Cerebellar nuclear complex (tissue), 1 donor: ENCODE measurements at places on chromosomes 7 and 10.
A peak's percentile ranks its signal among the peaks of the same experiment; 100 is the strongest.

GRCh38 chr7:46900312-46901263, 681.3 kb downstream of the TNS3 start:
- no peak for DNase-seq

DNA sequence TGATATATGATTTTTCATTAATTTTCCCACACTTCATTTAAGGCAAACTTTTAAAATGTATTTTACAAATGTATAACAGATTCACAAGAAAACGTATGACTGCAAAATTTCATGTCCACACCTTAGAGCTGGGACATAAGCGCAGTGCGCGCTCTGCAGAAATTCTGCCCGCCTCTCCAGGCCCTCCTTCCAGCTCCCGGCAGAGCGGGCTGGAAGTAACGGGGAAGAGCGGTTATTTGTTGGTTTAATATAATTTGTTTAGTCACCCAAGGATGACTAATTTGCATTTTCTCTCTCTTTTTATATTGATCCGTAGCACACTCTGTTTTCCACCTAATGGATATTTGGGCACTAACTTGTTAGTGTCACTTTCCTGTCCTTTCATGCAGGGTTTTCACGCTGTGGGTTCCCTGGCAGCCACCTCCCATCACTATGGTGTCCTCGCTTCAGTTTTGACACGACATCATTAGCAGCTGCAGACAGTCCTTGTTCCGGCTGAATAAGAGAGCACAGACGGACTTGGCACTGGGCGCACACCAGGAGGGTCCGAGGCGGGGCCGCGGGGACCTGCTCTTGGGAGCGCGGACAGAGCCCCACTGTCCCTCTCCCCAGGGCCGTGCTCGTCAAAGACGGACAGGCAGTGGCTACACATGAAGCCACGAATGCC, 129.2 kb upstream of the SEC61G start:
- no peak for DNase-seq

- DNase-seq: no peak
Observed at GRCh38 chr10:100828738-100829096, 83.3 kb downstream of the PAX2 start.

- no peak for DNase-seq
Observed at GRCh38 chr10:50310560-50311174, 59.4 kb upstream of the ASAH2 start.

DNA sequence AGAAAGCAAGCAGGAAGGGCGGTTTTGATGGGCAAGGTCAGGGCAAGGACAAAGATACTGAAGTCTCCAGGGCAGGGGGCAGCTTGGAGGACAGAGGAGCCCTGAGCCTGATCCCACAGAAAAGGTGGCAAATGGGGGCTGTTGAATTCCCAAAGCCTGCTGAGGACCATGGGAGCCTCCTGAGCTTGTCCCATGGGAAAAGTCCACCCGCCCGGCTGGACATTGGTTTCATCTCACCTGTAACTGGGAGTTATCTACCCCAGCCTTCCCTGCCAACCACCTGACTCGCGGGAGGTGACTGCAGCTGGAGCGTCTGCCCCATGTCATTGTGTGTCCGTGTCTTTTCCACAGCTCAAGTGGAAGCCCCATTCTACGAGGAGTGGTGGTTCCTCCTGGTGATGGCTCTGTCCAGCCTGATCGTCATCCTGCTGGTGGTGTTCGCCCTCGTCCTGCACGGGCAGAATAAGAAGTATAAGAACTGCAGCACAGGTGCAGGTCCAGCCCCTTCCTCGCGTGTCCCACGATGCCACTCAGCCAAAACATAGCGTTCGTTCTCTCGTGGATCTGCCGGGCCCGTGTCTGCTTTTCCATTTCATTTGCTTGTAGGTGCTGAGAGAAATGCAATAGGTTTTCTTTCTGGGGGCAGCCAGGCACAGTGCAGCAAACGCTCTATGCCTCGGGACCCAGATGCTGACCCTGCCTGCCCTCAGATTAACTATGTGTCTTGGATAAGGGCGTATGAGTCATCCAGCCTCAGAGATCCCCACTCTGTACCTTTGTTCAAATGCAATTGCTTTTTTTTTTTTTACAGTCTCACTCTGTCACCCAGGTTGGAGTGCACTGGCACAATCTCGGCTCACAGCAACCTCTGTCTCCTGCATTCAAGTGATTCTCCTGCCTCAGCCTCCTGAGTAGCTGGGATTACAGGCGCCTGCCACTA, 444.5 kb upstream of the FOXK1 start:
- DNase-seq: no peak

- DNase-seq: no peak
Observed at GRCh38 chr10:78203915-78204818, 170.5 kb downstream of the RPS24 start.

- DNase-seq: no peak
Observed at GRCh38 chr7:29538389-29538788, 25.2 kb upstream of the PRR15 start.

GRCh38 chr10:4538016-4538415, 288.0 kb upstream of the AKR1E2 start:
- no peak for DNase-seq

DNA sequence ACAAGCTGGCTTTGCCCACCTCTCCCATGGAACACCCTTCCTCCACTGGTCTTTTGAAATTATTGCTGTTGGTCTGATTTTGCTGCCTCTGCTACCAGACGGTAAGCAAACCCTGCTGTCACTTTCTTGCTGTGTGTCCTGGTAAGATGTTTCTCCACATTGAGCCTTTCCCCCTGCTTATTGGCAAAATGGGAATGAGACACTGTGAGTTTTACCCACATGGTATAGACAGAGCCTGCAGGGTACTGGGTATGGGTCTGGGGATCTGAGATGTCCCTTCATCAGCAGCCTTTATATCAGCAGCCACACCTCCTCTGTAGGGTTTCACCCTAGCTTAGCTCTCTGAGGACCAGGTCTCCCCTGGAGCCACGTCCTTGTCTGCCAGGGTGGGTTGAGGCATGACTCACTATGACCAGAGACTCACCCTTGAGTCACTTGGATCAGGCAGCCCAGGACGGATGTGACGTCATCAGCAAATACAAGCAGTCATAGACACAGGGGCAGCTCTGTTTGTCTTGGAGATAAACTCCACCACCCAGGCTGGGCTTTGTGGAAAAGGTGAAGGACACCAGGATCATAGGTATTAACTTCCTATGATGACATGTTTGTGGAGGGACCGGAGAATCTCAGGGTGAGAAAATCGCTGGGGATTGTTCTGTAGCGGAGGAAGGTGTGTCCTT, 17.9 kb upstream of the BAIAP2L1 start:
- no peak for DNase-seq

DNA sequence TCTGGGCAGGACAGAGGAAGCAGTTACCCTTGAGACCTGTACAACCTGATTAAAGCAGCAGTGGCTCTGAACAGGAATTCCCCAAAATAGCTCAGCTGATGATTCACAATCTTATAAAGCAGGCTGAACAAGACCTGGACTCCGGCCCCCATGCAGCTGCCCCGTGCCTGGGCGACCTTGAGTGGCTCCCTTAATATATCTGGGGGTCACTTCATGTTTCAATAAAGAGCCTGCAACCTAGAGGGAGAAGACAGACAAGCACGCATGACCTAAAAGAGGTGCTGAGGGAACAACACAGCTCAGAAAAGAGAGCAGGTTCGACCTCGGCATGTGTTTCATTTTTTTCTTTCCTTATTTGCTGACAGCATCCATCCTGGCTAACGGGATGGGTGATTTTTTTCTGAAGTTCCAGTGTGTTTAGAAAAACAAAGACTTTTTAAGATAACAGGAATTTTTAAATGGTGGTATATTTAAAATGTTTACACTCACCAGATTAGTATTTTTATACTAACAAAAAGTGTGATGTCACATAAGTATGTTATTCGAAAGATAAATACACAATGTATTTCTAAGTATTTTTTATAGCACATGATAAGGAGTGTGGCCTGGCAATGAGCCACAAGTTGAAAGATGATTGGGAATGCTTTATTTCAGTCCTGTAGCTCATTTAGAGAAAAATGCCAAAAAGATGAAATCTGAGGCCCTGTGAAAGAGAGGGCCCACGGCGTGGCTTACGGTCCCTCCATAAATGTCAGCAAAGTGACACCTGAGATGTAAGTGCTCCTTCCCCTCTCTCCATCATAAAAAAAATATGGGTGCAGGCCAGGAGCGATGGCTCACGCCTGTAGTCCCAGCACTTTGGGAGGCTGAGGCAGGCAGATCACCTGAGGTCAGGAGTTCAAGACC, 161.3 kb downstream of the SLIT1 start:
- DNase-seq: peak; percentile 32

DNA sequence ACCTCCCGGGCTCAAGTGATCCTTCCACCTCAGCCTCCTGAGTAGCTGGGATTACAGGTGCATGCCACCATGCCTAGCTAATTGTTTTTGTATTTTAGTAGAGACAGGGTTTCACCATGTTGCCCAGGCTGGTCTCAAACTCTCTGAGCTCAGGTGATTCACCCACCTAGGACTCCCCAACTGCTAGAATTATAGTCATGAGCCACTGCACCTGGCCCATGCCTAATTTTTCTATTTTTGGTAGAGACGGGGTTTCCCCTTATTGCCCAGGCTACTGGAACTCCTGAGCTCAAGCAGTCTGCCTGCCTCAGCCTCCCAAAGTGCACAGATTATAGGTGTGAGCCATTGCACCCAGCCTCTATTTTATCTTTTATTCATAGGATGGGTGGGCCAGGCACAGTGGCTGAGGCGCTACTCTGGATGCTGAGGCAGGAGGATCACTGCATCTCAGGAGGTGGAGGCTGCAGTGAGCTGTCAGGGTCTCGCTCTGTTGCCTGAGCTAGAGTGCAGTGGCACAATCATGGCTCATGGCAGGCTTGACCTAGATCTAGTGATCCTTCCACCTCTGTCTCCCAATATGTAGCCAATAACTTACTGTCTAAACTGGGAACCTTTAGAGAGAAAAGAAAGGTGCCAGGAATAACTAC, 31.3 kb upstream of the STOX1 start:
- no peak for DNase-seq

DNA sequence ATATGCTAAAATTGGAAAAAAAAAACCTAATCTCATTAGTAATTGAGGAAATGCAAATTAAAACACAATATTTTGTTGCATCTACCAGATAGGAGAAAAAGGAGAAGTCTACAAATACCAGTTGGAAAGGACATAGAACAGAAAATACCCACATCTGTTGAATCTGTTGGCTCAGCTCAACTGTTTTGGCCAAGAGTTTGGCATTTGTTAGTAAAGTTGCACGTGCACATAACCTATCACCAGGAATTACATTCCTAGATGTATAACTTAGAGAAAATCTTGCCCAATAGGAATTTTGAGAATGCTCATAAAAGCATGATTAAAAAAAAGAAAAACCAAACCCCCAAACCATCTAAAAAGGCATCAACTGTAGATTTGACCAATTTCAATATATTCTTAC, 282.1 kb upstream of the BMPER start:
- DNase-seq: no peak

DNA sequence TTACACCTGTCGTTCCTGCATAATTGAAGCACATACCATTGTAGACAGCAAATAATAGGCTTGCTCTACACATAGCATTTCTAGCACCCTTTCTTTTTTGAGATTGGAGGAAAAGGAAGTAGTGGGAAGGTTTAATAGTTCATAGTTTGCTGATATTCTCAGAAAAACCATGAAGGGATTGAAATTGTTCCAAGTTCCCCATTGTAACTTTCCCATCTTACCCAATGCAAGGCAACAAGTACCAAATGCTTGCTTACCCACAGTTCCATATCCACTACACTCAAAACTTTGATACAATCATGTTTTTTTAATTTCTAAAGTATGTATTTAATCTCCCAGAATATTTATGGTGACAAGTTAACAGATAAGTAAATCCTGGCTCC, 13.8 kb downstream of the CYP3A5 start:
- no peak for DNase-seq

- no peak for DNase-seq
Observed at GRCh38 chr7:12610899-12611298, 40.4 kb downstream of the SCIN start.

GRCh38 chr7:148906707-148907498, 22.8 kb upstream of the EZH2 start:
- DNase-seq: no peak

DNA sequence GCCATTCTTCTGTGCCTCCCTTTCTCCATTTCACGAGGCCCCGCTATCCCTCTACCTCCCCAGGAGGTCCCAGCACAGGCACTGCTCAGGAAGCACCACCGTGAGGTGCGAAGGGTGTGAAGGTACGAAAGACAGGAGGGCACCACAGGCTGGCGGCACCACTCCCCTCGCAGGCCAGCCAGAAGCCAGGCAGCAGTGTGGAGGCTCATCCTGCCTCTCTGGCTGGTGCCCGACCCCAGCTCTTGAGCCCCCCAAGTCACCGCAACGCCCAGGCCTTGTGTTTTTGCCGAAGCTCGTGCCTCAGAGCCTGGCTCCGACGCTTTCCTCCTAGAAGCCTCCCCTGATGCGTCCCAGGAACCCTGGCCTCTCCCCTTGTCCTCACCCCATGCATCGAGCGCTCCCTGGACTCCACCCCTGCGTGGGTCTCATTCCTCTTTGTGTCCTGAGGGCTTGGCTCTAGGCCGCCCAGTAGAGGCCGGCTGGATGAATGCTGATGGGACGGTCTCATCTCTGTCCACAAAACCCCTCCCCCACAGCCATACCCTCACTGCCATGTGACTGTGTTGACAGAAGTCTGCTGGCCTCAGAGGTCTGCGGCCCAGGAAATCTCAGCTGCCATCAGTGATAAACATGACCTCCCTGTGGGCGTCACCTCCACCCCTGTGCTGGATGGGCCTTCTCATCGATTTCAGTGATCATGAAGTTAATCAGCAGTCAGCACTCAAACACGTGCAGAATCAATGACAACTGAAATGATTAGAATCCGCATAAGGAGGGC, 19.3 kb downstream of the BRI3 start:
- no peak for DNase-seq

DNA sequence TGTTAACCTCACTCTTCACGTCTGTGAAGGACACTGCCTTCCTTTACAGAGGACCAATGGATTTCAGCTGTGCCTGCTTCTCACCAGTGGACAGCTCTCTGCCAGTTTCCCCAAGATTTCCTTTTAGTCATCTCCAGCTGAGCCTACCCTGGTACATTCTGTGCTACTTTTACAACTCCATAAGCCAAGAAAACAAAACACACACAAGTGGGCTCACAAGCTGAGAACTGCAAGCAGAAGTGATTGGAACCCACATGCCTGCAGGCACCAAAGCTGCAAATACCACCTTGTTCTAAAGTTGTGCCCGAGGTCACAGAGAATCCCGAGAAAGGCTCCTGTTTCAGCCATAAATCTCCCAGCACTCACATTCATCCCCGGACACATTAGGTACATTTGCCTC, 636.8 kb downstream of the PHTF2 start:
- no peak for DNase-seq

- no peak for DNase-seq
Observed at GRCh38 chr7:21550076-21550475, 7.2 kb downstream of the DNAH11 start.

- DNase-seq: no peak
Observed at GRCh38 chr10:123741146-123741545, 75.0 kb downstream of the GPR26 start.

DNA sequence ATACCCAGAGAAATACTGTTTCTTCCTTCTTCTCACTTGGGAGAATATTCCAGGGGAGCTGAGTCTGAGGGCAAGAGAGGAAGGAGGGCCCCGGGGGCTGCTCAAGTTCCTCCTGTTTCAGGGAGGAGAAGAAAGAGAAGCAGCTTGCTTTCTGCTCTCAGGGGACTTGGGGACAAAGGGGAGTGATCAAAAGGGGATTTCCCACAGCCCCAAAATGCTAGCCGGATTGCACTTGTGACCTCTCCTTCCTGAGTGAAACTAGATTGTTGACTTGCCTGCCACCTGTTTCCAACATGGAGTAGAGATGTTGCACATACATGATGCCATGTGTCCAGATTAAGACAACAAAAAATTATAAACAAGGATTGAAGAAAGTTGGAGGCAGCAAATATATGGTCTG, 28.7 kb upstream of the PDCD4 start:
- no peak for DNase-seq

GRCh38 chr7:148515237-148515636, 75.3 kb upstream of the C7orf33 start:
- no peak for DNase-seq
